ENCODE measurements at places on chromosomes 16 and 17. TPM values are rescaled to one million over a fixed set of nuclear protein-coding genes. Genes with fewer than 3 reads are reported as not detected.

CAVIN1 gene
- total RNA-seq, result 2.2 TPM

HBQ1 gene
- not detected for total RNA-seq

GSG1L2 gene
- not detected for total RNA-seq

KRT33A gene
- not detected for total RNA-seq

DNA sequence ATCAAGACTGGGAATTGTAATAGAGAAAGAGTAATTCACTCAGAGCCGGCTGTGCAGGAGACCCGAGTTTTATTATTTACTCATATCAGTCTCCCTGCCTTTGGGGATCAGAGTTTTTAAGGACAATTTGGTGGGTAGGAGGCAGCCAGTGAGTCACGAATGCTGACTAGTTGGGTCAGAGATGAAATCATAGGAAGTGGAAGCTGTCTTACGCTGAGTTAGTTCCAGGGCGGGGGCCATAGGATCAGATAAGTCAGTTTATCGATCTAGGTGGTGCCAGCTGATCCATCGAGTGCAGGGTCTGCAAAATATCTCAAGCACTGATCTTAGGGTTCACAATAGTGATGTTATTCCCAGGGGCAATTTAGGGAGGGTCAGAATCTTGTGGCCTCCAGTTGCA is 20.2 kb upstream of the GUCY2D start:
- H3K4me3 ChIP-seq, result no peak overlapping the region
- H3K27ac ChIP-seq, result no peak overlapping the region
- DNase-seq, result no peak
- H3K36me3 ChIP-seq, result no peaks in the 10 kb centered on the region
- H3K27me3 ChIP-seq, result no peaks in the 10 kb centered on the region

EFCAB3 gene
- not detected for total RNA-seq

DNA sequence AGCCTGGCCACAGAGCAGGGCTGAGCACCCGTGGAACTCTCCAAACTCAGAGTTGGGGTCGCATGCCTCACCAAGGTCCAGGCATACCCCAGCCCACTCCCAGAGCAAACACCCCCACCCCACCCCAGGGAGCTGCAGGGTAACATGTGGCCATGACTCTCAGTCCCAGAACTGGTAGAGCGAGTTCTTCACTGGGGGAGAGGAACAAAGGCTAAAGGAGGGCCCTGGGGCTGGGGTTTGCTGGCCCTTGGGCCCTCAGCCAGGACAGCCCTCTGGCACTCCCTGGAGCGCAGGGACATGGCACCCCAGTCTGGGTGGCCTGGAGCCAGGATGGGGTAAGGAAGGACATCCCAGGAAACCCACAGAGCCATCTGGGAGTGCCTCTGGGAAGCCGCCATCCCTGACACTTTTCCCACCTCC is 4.2 kb downstream of the HID1 start:
- DNase-seq, result no peak
- no peaks in the 10 kb centered on the region for H3K36me3 ChIP-seq
- H3K4me1 ChIP-seq, result peaks cover 19% of the 10 kb centered on the region
- no peak overlapping the region for H3K4me3 ChIP-seq

DNA sequence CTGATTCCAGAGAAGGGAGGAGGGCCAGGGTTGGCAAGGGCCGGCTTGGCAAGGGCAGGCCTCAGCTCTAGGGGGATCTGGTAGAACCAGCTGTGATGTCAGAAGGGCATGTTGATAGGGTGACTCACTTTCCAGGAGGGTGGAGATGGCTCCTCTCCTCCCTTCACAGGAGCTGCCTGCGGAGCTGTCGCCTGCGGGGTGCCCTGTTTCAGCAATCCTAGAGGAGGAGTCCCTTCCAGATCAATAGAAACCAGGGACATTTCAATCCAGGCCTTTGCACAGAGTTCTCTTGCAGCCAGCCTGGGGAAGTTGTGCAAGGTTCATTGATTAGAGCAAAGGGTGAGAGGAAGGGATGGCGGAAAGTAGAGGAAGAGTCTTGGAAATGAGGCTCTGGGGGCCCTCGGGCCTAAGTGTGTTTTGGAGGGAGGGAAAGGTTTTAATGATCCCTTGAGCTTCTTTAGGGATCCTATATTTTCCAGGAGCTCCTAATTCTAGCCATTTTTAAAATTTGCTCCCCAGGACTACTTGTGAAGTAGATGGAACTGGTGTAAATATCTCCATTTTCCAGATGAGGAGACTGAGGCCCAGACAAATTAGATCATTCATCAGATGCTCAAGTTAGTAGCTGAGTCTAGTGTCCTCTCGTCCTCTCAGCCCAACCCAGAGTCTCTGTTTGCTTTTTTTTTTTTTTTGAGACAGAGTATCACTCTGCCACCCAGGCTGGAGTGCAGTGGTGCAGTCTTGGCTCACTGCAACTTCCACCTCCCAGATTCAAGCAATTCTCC is 24.8 kb upstream of the CSNK2A2 start:
- H3K36me3 ChIP-seq, result no peaks in the 10 kb centered on the region
- H3K27me3 ChIP-seq, result no peaks in the 10 kb centered on the region
- no peak for DNase-seq
- no peak overlapping the region for H3K4me3 ChIP-seq

DNA sequence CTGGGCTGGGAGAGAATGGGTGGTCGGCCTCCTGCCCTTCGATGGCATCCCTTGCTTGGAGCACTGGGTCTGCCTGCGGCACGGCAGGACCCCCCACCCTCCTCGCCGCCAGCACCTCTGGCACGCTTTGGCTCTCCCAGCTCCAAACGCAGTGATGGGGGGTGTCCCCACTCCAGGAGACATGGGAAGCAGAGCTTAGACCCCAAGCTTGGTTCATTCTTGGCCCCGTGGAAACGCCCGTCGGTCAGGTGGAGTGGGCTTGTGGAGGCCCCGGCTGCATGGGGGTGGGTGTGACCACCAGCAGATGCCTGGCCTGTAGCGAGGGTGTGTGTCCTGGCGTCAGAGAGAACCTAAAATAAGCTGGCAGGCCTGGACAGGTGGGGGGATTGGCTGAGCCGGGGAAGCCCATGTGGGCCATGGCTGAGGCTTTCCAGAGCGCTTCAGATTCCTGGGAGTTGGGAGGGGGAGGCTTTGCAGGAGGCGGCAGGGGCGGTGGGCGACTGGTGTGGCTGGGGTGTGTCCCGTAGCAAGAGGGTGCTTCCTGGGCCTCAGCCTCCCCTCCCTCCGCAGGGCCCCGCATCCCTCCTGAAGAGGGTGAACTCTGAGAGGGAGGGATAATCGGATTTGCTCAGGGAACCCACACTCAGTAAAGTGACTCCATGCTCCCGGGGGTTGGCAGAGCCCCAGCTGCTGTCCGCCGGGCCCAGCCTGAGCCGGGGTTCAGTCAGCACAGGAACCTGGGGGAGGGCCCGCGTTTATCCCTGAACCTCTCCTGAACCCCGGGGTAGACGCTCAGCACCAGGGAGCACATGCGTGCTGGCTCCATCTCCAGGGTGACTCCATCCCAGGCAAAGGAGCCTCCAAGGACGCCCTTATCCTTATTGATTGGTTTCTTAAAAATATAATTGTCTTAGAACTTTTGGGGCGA is 3.4 kb downstream of the CACNA1H start:
- H3K27me3 ChIP-seq, result peaks cover 4% of the 10 kb centered on the region
- peaks cover 4% of the 10 kb centered on the region for H3K4me1 ChIP-seq
- H3K36me3 ChIP-seq, result no peaks in the 10 kb centered on the region
- H3K4me3 ChIP-seq, result no peak overlapping the region
- DNase-seq, result no peak

- H3K27ac ChIP-seq, result peak overlapping the region; percentile 79
- no peak for DNase-seq
- H3K27me3 ChIP-seq, result no peaks in the 10 kb centered on the region
- H3K4me1 ChIP-seq, result peaks cover 55% of the 10 kb centered on the region
Measured at GRCh38 chr17:16987830-16988601, 16.1 kb upstream of the TNFRSF13B start.

DNA sequence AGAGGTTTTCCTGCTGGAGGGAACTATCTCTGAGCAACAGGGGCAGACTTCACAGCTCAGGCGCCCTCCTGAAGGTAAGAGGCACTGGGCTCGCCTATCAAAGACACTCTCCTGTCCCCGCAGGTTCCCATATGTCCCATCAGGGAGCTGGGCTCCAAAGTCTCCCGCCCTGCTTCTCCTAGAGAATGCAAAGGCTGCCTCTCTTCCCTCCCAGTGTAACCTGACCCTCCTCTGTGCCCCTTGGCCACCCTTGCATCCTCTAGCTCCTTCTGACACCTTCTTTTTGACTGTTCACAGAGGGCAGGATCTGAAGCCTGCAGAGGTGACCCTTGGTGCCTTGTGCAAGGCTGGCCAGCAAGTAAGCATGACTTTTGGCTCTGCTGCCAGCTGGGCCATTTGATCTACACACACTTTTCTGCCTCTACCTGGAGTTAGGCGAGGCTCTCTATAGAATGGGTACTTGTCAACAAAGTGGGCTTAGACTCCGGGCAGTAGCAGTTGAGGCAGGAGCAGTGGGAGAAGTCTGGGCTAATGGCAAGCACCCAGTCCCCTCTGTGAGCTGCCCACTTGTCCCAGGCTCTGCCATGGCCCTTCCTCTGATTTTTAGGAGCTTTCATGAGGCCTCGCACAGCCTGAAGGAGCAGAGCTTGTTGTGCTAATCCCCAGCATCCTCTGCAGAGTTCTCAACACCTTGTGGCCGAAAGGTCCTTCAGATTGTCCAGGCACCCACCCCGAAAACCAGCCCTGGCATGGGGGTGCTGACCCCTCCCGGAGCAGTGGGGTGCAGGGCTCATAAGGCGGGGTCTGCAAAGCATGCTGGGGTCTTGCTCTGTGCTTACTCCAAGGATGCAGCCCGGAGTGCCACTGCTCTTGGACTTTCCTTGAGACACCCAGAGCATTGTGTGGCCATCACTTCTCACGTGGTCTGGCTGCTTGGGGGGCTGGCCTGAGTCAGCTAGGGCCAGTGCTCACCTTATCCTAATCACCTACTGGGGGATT is 122.9 kb downstream of the METRNL start:
- H3K27me3 ChIP-seq, result peaks cover 12% of the 10 kb centered on the region
- no peak overlapping the region for H3K4me3 ChIP-seq
- peaks cover 50% of the 10 kb centered on the region for H3K4me1 ChIP-seq
- no peaks in the 10 kb centered on the region for H3K36me3 ChIP-seq

CALB2 gene
- not detected for total RNA-seq

CDH5 gene
- total RNA-seq, result not detected

DNA sequence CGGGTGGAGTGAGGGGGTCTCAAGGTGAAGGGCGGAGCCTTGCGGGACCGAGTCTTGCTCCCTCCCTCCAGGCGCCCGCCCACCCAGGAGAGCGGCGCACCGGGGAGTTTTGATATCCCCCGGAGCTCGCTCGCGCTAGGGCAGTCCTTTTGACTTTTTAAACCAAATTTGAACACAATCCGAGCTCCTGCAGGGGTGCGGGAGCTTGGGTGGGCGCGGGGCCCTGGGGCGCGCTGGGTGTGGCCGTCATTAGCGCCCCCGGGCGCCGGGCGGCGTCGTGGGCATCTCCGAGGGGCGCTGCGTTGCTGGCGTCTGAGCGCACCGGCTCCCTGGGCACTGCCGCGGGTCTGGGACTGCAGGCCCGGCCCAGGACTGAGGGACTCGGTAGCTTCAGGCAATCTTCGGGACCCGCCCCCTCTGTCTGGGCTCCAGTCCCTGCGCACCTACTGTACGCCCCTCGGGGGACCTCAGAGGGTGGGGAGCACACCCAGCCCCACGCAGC is 10.9 kb downstream of the MAF start:
- H3K27ac ChIP-seq, result peak overlapping the region; percentile 26
- H3K4me1 ChIP-seq, result peaks cover 10% of the 10 kb centered on the region
- H3K4me3 ChIP-seq, result peak overlapping the region; percentile 38

CLEC18C gene
- 1.4 TPM for total RNA-seq

PTGES3L gene
- total RNA-seq, result 0.41 TPM

DNA sequence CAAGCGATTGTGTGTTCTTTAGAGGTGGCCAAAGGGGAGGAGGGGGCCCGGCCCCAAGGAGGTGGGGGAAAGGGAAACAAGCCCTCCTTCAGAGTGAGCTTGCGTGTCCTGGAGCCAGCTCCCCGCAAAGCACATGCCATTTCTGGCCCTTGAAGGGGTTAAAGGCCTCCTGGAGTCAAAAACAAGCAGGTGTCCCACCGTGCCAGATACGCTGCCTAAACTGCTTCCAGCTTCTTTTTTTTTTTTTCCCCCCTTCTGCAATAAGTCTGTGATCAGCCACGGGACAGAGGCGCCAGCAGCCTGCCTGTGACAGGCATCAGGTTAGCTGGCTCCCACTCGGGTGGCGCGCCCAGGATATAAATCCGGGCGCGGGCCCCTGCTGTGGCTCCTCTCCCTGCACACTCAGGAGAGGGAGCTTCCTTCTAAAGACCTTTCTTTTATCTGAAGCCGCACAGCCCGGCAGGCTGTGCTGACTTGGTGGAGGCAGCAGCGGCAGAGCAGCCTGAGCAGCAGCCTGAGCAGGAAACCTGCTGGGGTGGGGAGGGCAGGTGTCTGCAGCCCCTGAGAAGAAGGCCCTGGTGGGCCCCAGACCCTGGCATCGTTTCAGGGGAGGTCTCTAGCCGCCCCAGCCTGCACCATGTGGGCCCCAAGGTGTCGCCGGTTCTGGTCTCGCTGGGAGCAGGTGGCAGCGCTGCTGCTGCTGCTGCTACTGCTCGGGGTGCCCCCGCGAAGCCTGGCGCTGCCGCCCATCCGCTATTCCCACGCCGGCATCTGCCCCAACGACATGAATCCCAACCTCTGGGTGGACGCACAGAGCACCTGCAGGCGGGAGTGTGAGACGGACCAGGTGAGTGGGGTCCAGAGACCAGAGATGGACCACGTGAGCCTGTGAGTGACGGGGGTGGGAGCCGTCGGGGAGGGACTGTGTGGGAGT is at the start of gene WFIKKN2:
Gene WFIKKN2 (plus strand): TSS at position 286 of the 934 bp plus-strand sequence. CDS start 352 bp downstream, at position 638.
- no peaks in the 10 kb centered on the region for H3K4me1 ChIP-seq
- H3K36me3 ChIP-seq, result no peaks in the 10 kb centered on the region
- H3K4me3 ChIP-seq, result no peak within 1 kb of the TSS
- DNase-seq, result no peak
- no peaks in the 10 kb centered on the region for H3K27me3 ChIP-seq
- no peak within 1 kb of the TSS for H3K27ac ChIP-seq

GRCh38 chr16:66322174-66322573 is 44.3 kb upstream of the CDH5 start:
- no peak overlapping the region for H3K27ac ChIP-seq
- no peaks in the 10 kb centered on the region for H3K36me3 ChIP-seq
- DNase-seq, result no peak
- H3K4me1 ChIP-seq, result no peaks in the 10 kb centered on the region
